Activated CD4-positive, alpha-beta T cell treated with anti-CD3 and anti-CD28 coated beads, Interleukin-2, Interleukin-6, amounts not matched to agents 100 ng/mL and 50 ng/mL, durations not matched to agents 16 hours and 8 hours (primary cell): ENCODE measurements at places on chromosomes 7 and 10.

GRCh38 chr7:10205696-10206095 lies 768.0 kb upstream of the PHF14 start:
- DNase-seq = no peak

- no peak for DNase-seq
Measured at GRCh38 chr7:48781752-48782151, 142.6 kb upstream of the CDC14C start.

DNA sequence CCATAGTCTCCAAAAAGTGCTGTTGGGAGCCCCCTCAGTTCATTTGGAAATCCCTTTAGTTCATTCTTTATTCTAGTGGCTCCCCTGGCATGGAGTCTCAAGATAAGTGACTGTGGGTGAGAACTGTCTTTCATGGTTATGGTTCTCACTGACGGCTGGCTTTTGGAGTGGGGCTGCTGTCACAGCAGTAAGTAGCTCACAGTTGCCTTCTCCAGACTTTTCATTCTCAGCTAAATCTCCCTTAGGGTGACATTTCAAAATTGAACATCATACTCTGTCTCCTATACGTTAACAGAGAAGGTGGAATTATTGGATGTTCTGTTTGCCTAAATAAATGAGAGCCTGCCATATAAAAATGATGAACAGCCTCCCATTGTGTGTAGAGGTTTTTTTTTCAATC lies 58.7 kb downstream of the PLPP4 start:
- no peak for DNase-seq

GRCh38 chr10:99276848-99277486 lies 41.3 kb upstream of the HPSE2 start:
- DNase-seq = peak; percentile 20

GRCh38 chr7:16652240-16652583 lies 6.2 kb downstream of the BZW2 start:
- DNase-seq = no peak

DNA sequence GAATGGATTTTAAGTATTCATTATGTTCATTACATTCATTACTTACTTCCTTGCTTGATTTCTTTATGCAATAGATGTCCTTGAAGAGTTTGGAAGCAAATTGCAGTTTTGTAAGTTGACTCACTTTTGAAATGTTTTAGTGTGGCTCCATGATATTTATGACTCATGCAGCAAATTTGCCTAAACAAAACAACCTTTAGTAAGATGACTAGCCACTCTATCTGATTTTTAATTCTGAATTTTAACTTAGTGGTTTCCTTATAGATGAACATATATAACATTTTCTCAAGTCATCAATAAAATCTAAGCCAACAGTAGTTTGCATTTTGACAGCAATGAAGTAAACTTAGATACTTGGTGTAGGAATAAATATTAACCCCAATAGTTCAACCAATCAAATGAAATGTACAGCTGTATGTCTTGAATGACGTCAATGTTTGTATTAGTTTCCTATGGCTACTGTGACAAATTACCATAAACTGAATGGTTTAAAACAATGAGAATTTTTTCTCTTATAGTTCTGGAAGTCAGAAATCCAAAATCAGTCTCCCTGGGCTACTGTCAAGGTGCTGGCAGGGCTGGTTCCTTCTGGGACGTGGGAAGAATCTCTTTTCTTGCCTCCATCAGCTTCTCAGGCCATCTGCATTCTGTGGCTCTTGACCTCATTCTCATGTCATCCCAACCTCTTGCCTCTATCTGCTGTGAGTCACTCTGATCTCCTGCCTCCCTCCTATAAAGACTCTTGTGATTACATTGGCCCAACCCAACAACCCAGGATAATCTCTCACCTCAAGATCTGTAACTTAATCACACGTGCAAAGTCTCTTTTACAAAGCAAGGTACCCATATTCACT lies 73.4 kb downstream of the AHR start:
- DNase-seq = no peak

- no peak for DNase-seq
Measured at GRCh38 chr7:133976140-133976539, 151.0 kb upstream of the LRGUK start.

GRCh38 chr10:63236113-63236935 lies 103.2 kb downstream of the NRBF2 start:
- DNase-seq = peak; percentile 77

- DNase-seq = no peak
Measured at GRCh38 chr10:83075815-83076355, 1063.4 kb upstream of the GHITM start.

DNA sequence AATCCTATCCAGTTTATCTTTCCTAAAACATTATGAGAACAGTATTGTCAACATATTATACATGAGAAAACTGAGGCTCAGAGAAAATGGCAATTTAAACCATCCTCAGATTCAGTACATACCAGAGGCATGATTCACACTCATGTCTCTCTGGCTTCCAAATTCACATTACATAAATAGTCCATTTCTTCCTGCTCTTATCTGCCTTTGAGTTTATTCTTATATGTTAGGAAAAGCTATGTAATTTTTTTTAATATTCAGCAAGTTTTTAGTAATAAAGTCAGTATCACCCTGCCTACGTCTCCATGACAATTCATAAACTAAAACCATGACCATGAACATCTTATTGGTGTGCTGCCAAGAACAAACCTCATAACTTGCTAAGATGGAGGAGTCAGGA lies 1260.2 kb upstream of the SORCS1 start:
- DNase-seq = no peak

GRCh38 chr7:57181281-57181680 lies 49.0 kb upstream of the ZNF479 start:
- no peak for DNase-seq
